ENCODE measurements at places on chromosomes 11 and 22.

- DNase-seq = no peak
Observed at GRCh38 chr22:39220890-39221850, 23.6 kb downstream of the PDGFB start.

DNA sequence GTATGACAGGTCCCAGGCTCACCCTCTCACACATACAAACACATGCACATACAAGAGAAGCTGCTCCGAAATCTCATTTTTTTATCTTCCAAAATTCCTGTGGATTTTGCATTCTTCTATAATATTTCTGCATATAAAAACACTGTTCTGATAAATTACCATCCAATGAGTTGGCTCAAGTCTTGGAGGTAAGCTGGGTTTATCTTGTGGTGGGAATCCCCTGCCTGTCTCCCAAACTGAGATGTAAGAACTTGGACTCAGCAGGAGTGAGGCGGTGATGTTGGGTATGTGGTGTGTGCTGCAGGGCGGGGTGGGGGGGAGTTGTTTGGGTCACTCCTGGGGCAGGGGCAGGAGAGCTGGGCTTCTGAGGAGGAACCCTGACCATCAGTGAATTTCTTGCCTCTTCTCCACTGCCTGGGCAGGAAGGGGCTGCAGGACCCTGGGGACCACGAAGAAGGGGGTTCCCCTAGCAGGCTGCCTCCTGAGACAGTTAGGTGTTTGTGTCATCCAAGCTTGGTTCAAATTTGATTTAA lies 6.8 kb upstream of the P2RY6 start:
- no peak for DNase-seq

DNA sequence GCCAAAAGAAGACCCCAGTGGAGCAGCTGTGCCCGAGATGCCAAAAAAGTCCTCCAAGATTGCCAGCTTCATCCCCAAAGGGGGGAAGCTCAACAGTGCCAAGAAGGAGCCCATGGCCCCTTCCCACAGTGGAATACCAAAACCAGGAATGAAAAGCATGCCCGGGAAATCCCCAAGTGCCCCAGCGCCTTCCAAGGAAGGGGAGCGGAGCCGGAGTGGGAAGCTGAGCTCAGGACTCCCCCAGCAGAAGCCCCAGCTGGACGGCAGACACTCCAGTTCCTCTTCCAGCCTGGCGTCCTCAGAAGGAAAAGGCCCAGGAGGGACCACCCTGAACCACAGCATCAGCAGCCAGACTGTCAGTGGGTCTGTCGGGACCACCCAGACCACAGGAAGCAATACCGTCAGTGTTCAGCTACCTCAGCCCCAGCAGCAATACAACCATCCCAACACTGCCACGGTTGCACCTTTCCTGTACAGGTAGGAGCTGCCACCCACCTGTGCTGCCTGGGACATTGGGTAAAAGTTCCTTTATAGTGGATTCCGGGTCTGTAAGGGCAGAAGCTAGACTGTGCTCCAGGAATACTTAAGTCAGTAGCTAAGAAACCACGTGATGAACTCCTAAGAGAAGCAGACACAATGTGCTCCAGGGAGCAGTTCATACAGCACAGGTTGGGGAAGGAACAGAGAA lies 221.3 kb downstream of the NAV2 start:
- no peak for DNase-seq

- DNase-seq = no peak
Observed at GRCh38 chr11:96367342-96367741, 22.4 kb downstream of the CCDC82 start.

DNA sequence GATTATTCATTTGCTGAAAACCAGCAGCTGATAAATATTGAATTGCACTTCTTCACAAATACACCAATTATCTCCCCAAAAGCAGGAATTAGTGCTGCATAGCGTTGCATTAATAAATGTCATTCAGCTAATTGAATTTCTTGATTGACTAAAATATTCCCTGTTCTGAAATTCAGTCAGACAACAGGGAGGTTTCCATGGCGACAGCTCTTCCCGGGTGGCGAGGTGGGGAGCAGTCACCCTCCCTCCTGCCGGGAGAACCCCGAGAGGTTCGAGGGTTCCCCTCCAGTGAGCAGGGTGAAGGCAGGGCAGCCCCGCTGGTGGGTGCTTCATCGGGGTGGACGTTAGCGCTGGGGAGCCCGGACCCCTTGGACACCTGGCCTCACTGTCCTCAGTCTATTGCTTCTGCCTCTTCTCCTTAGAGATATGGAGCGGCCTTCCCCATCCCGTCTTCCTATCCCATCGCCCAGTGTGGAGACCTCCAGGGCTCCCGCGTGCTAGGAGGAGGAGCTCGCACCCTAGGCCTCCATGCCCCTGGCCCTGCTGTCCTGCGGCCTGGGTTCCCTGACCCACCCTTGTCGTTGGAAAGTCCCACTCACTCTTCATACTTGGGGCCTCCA lies 983.5 kb downstream of the BRD1 start:
- no peak for DNase-seq

GRCh38 chr22:20967697-20968211 lies 699 bp downstream of the AIFM3 start:
- DNase-seq = no peak
